Dermis blood vessel endothelial cell (primary cell): ENCODE measurements at places on chromosomes 7 and 10. TPM values are rescaled to one million over a fixed set of nuclear protein-coding genes. Genes with fewer than 3 reads are reported as not detected.

Gene CLDN4
- 0.51 and 1.2 TPM in 2 replicates for total RNA-seq

- DNase-seq: no peak
These were observed 61.8 kb upstream of the DKK1 start for GRCh38 chr10:52252307-52252706.

- DNase-seq: no peak
These were observed 118.1 kb downstream of the SRI start for GRCh38 chr7:88101769-88102168.

GRCh38 chr7:27608776-27609495, 53.7 kb downstream of the HIBADH start:
- no peak for DNase-seq

- DNase-seq: no peak
These were observed 55.6 kb downstream of the CC2D2B start for GRCh38 chr10:95963202-95963990.

DNA sequence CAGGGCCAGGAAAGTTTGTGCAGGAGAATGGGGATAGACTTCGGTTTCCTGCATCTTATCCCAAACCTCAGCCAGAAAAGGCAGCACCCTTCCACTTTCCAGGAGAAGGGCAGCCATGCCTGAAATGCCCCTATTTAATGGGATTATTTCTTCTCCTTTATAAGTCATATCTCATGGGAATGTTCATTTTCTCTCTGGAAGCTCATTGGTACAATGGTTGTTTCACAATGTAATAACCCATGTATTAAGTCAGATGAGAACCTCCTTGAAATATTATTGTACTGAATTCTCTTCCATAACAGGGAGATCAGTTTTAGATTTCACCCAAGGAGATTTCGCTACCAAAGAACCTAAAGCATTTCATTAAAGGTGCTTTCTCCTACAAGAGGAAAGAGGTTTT, 457.5 kb downstream of the KCNMA1 start:
- DNase-seq: no peak

- DNase-seq: no peak
These were observed 195.0 kb downstream of the DNAJC1 start for GRCh38 chr10:21808550-21808949.

- no peak for DNase-seq
These were observed 111.5 kb downstream of the HDAC9 start for GRCh38 chr7:18607025-18607424.

DNA sequence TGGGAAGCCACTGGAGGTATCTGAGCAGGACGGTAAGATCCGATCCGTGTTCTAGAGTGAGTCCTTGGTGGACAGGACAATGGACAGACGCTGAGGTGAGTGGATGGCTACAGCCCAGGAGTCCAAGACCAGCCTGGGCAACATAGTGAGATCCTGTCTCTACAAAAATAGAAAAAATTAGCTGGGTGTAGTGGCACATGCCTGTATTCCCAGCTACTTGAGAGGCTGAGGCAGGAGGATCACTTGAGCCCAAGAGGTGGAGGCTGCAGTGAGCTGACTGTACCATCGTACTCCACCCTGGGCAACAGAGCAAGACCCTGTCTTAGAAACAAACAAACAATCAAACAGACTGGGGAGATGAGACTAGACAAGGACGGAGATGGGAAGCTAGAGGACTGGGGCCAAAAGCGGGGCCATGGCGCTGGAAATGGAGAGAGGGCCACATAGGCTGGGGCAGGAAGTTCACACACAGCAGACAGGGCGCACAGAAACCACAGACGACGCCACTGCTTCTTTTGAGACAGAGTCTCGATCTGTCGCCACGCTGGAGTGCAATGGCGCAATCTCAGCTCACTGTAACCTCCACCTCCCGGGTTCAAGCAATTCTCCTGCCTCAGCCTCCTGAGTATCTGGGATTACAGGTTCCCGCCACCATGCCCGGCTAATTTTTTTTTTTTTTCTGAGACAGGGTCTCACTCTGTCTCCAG, 24.7 kb downstream of the DAGLB start:
- DNase-seq: no peak
